Caco-2 (cell line): ENCODE measurements at places on chromosomes 2 and 18. TPM values are rescaled to one million over a fixed set of nuclear protein-coding genes. Genes with fewer than 3 reads are reported as not detected.

DNA sequence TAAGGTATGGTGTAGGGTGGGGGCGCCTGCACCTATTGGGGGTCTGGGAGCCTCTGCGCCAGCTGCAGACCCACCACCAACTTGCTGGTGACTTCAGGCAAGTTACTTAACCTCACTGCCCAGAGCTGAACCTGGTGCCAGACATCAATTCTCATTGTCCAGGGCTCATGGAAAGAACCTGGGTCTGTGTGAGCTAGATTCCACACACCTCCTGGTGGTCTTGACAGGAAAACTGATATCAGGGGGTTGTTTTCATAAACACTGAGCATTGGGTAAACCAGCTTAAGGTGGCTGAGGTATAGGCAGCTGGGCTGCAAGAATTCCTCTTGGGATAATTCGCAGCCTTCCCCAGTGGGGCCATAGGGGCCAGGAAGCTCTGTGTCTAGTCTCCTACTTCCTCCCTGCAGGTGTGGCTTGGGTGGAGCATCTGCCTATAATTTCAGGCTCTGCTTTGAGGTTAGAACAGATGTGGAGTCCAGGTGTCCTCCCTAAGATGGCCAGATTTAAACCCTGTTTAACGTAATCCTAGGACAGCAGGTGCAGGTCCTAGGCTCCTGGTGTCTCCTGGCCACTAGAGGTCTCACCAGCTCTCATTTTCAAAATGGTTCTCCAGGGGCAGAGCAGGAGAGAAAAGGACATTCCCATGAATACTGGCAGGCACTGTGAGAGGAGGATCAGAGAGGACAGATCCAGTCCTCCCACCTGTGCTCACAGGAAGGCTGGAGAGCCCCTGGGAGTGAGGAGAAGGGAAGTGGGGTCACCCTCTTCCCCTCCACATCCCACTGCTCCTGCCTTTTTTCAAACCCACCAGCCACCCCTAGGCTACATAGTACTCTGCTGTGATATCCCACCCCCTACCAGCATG is 100.4 kb upstream of the SMAD2 start:
- peak; percentile 52 for DNase-seq
- H3K4me1 ChIP-seq: no peaks in the 10 kb centered on the region
- H3K27me3 ChIP-seq: no peaks in the 10 kb centered on the region
- H3K27ac ChIP-seq: no peak overlapping the region

DNA sequence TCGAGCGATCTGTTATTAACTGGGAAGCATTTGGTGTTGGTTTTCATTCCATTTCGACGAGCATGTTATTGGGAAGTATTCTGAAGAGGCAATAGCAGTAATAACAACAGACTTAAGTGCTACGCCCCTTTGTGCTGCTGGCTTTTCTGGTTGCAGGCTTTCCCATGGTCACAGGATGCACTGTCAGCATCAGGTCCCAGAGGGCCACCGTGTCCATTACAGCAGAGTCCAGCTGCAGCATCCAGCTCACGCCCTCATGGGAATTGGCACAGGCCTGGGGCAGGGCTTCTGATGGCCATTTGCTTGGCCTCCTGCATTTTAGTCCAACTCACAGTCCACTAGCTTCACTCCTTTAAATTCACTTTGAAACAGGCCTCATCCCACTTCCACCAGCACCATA is 44.4 kb downstream of the BCL2L11 start:
- H3K27me3 ChIP-seq: no peaks in the 10 kb centered on the region
- H3K36me3 ChIP-seq: peaks cover 8% of the 10 kb centered on the region; the same call in 1 of the 2 replicates
- H3K4me3 ChIP-seq: no peak overlapping the region
- no peak for DNase-seq
- H3K4me1 ChIP-seq: peaks cover 5% of the 10 kb centered on the region; the same call in 1 of the 2 replicates

DNA sequence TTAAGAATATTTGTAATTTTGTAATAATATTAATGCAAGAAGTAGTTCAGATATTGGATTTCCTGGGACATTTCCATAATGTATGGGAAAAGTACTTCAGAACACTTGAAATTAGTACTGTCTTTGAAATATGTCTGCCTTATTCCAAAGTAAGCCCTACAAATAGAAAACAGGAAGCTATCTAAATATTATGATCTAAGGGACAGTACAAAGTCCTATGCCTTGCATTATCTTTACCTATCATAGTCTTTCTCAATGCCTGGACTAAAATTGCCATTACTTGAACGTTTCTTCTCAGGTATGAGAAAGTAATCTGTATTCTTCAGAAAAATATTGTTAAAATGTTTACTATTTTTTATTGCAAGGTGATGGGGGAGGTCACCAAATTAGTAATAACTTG is 113.0 kb downstream of the PPP1R1C start:
- no peak overlapping the region for H3K27ac ChIP-seq
- H3K4me3 ChIP-seq: no peak overlapping the region
- H3K4me1 ChIP-seq: no peaks in the 10 kb centered on the region
- no peaks in the 10 kb centered on the region for H3K36me3 ChIP-seq
- DNase-seq: no peak

GRCh38 chr2:174608866-174609214 is 11.2 kb upstream of the WIPF1 start:
- no peaks in the 10 kb centered on the region for H3K36me3 ChIP-seq
- H3K27me3 ChIP-seq: no peaks in the 10 kb centered on the region
- H3K27ac ChIP-seq: no peak overlapping the region
- H3K4me3 ChIP-seq: no peak overlapping the region
- no peaks in the 10 kb centered on the region for H3K4me1 ChIP-seq

SP140 gene
- total RNA-seq: not detected in 2 replicates

DNA sequence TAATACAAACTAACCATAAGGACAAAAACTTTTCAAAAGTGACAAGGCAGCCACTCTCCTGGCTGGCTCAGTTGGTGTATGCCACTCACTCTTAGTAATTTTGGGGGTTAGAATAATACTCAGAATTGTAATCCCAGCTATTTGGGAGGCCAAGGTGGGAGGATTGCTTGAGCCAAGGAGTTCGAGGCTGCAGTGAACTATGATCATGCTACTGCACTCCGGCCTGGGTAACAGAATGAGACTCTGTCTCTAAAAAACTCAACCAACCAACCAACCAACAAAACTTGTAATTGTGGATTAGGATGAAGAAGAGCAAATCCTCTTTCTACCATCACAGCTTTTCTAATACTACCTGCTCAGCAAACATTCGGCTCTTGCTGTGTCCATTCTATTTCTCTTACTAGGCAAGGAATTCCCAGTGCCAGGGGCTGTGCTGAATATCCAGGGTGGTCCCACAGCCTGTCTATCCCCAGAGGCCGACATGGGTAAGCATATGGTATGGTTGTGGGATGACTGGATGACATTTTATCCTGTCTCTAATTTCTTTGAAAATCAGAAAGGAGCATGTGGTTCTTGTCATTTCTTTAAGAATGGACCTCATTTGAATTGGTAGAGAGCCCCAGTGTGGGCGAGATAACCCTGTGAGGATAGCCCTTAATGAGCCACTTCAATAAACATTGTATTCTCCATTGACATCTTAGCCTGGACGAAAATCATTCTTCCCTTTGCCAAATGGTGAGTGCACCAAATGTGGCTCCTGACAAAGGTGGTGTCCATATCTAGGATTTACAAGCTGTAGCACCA is 220.1 kb downstream of the MYCN start:
- no peaks in the 10 kb centered on the region for H3K36me3 ChIP-seq
- H3K27me3 ChIP-seq: no peaks in the 10 kb centered on the region
- H3K27ac ChIP-seq: no peak overlapping the region
- no peaks in the 10 kb centered on the region for H3K4me1 ChIP-seq

CCL20 gene
- total RNA-seq: 2.8 and 3.5 TPM in 2 replicates

DNA sequence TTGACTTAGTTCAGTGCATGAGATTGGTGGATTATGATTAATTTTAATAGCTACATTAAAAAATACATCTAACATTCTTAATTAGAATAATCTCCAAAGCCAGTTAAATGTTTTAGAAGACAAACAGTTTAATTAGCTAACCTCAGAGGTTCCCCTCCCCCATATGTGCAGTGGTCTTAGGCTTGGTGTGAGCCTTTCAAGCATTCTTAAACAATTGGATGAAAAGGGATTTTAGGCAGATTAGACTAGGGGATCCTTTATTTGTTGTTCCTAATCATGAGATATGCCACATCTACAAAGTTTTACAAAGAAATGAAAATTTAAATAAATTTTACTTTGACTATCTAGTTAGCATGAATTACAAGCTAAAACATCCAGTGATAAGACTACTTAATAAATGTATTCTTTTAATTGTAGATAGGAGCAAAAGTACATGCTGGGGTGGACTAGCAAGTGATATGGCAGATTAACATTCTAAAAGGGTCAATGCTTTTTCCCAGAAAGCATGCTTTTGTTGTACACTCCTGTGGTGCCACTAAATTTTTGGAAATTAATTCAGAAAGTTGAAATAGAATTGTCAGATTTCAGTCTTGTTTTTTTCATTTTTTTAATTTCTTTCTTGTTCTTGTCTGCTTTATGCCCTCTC is 42.7 kb upstream of the OTX1 start:
- H3K36me3 ChIP-seq: no peaks in the 10 kb centered on the region; the same call in 1 of the 2 replicates
- no peaks in the 10 kb centered on the region for H3K4me1 ChIP-seq
- DNase-seq: no peak
- no peak overlapping the region for H3K4me3 ChIP-seq
- H3K27me3 ChIP-seq: no peaks in the 10 kb centered on the region
